ENCODE measurements at places on chromosomes 13 and 19. TPM values are rescaled to one million over a fixed set of nuclear protein-coding genes. Genes with fewer than 3 reads are reported as not detected.

- DNase-seq, result no peak
- H3K36me3 ChIP-seq, result no peaks in the 10 kb centered on the region
- no peaks in the 10 kb centered on the region for H3K4me1 ChIP-seq
- no peaks in the 10 kb centered on the region for H3K27me3 ChIP-seq
- H3K27ac ChIP-seq, result no peak overlapping the region
Observed at GRCh38 chr13:75620020-75620419, 16.1 kb upstream of the LMO7 start.

Gene NLRP11
- total RNA-seq, result not detected

GRCh38 chr19:10884274-10884673 lies 12.9 kb downstream of the CARM1 start:
- peaks cover 78% of the 10 kb centered on the region for H3K4me1 ChIP-seq
- no peak for DNase-seq
- peak overlapping the region; percentile 71 for H3K27ac ChIP-seq
- H3K4me3 ChIP-seq, result no peak overlapping the region
- H3K27me3 ChIP-seq, result no peaks in the 10 kb centered on the region

Gene ASPDH
- not detected for total RNA-seq

GRCh38 chr13:44347949-44348348 lies 25.7 kb upstream of the SERP2 start:
- H3K27ac ChIP-seq, result no peak overlapping the region
- no peaks in the 10 kb centered on the region for H3K27me3 ChIP-seq
- H3K4me3 ChIP-seq, result no peak overlapping the region
- no peaks in the 10 kb centered on the region for H3K4me1 ChIP-seq
- no peak for DNase-seq

DNA sequence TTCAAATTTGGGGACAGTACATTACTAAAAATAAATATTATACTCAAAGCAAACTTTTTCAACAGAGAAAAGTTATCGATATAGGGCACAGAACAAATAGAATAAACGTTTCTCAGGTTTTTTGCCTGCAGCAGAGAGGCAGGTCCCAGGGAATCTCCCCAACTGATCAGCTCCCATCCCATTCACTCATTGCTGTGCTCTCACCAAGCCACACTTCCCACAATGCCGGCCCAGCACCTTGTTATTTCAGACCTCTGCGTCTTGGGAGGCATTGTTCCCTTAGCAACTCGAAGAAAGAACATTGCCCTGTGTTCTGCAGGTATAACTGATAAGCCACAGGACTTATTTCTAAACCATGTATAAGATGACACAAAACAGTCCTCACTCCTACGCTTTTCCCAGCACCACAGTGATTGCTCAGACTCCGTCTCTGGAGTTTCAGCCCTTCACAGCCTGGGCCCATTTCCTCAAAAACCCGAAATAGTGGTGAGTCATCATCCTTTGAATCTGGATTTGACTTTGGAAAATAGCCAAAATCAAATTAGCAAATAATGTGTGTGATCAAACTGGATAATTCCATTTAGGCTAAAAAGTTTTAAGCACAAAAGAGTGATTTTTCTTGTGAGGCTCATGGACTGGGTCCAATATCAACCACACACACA lies 100.4 kb downstream of the DCLK1 start:
- H3K27me3 ChIP-seq, result no peaks in the 10 kb centered on the region
- no peak for DNase-seq
- no peak overlapping the region for H3K27ac ChIP-seq
- H3K4me1 ChIP-seq, result no peaks in the 10 kb centered on the region
- no peaks in the 10 kb centered on the region for H3K36me3 ChIP-seq

GRCh38 chr13:22111961-22112360 lies 441.1 kb downstream of the FGF9 start:
- no peaks in the 10 kb centered on the region for H3K36me3 ChIP-seq
- H3K27me3 ChIP-seq, result no peaks in the 10 kb centered on the region
- H3K4me3 ChIP-seq, result no peak overlapping the region
- DNase-seq, result no peak
- no peak overlapping the region for H3K27ac ChIP-seq

Gene MBD3L4
- total RNA-seq, result not detected

Gene TEX26
- not detected for total RNA-seq

Gene TICAM1
- total RNA-seq, result 9.0 TPM

Gene RNF113B
- total RNA-seq, result not detected

Gene BRME1
- total RNA-seq, result 1.1 TPM

GRCh38 chr13:106520251-106521054 lies 15.0 kb downstream of the EFNB2 start:
- H3K27ac ChIP-seq, result no peak overlapping the region
- H3K27me3 ChIP-seq, result no peaks in the 10 kb centered on the region
- no peaks in the 10 kb centered on the region for H3K36me3 ChIP-seq
- peaks cover 14% of the 10 kb centered on the region for H3K4me1 ChIP-seq

- no peak for DNase-seq
- H3K27me3 ChIP-seq, result no peaks in the 10 kb centered on the region
- no peak overlapping the region for H3K27ac ChIP-seq
- H3K36me3 ChIP-seq, result no peaks in the 10 kb centered on the region
- no peaks in the 10 kb centered on the region for H3K4me1 ChIP-seq
Observed at GRCh38 chr13:22848539-22849052, 332.2 kb upstream of the SGCG start.

- H3K27me3 ChIP-seq, result no peaks in the 10 kb centered on the region
- no peaks in the 10 kb centered on the region for H3K36me3 ChIP-seq
- peak overlapping the region; percentile 94 for H3K4me3 ChIP-seq
- H3K4me1 ChIP-seq, result peaks cover 32% of the 10 kb centered on the region
- DNase-seq, result no peak
Observed at GRCh38 chr19:1606138-1606651, 933 bp upstream of the UQCR11 start.

- H3K27ac ChIP-seq, result no peak overlapping the region
- H3K4me3 ChIP-seq, result no peak overlapping the region
- H3K4me1 ChIP-seq, result peaks cover 8% of the 10 kb centered on the region
- no peaks in the 10 kb centered on the region for H3K27me3 ChIP-seq
- no peak for DNase-seq
Observed at GRCh38 chr19:47075179-47075810, 26.9 kb upstream of the TMEM160 start.
